CD8-positive, alpha-beta memory T cell (primary cell): ENCODE measurements at places on chromosomes 11 and 22. TPM values are rescaled to one million over a fixed set of nuclear protein-coding genes. Genes with fewer than 3 reads are reported as not detected.

The DBX1 gene
- not detected for polyA plus RNA-seq

The SPI1 gene
- not detected for polyA plus RNA-seq

The UCP3 gene
- polyA plus RNA-seq: 0.36 TPM

- H3K4me1 ChIP-seq: no peaks in the 10 kb centered on the region
- no peaks in the 10 kb centered on the region for H3K36me3 ChIP-seq
- no peak overlapping the region for H3K4me3 ChIP-seq
- H3K27ac ChIP-seq: no peak overlapping the region
- DNase-seq: no peak
Observed at GRCh38 chr11:17609291-17610084, 62.4 kb downstream of the OTOG start.

DNA sequence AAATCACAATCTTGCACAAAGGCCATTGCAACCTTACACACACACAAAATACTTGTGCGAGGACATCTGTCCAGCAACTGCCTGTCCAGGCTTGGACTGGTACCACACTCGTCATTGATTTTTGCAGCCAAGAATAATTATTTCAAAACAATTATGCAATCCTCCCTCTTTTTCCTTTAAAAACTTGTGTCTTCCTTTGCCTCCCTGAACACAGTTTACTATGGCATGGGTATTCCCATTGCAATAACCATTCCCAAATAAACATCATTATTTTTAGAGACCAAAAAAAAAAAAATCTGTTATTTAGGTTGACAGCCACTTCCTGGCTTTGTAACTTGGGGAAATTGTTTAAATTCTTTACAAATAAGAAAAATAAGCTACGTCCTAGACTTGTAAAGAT, 54.0 kb downstream of the C11orf91 start:
- H3K4me1 ChIP-seq: no peaks in the 10 kb centered on the region
- H3K27ac ChIP-seq: no peak overlapping the region
- H3K27me3 ChIP-seq: no peaks in the 10 kb centered on the region
